ENCODE measurements at places on chromosomes 5 and 9. TPM values are rescaled to one million over a fixed set of nuclear protein-coding genes. Genes with fewer than 3 reads are reported as not detected.

DNA sequence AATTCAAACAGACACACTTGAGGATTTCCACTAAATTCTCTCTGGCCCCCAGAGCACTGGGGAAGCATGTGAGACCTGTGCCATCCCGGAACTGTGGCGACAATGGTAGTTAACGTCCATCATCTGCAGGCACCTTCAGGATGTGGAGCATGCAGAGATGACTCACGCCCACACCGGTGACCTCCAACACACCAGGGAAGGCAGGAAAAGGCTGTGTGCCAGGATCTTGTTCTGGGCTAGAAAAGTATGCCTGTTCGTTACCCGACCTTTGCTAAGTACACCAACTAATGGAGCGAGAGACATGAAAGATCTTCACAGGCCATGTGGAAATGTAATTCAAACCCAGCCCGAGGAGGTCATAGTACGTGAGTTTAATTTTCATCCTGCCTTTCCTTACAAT is 208.8 kb downstream of the MELK start:
- no peak overlapping the region for H3K27ac ChIP-seq
- no peak overlapping the region for H3K4me3 ChIP-seq
- H3K36me3 ChIP-seq = no peaks in the 10 kb centered on the region

GRCh38 chr5:171597946-171598640 is 178.6 kb downstream of the FGF18 start:
- no peaks in the 10 kb centered on the region for H3K36me3 ChIP-seq
- no peak overlapping the region for H3K27ac ChIP-seq
- H3K4me3 ChIP-seq = no peak overlapping the region
- H3K4me1 ChIP-seq = no peaks in the 10 kb centered on the region
- no peak for DNase-seq

DNA sequence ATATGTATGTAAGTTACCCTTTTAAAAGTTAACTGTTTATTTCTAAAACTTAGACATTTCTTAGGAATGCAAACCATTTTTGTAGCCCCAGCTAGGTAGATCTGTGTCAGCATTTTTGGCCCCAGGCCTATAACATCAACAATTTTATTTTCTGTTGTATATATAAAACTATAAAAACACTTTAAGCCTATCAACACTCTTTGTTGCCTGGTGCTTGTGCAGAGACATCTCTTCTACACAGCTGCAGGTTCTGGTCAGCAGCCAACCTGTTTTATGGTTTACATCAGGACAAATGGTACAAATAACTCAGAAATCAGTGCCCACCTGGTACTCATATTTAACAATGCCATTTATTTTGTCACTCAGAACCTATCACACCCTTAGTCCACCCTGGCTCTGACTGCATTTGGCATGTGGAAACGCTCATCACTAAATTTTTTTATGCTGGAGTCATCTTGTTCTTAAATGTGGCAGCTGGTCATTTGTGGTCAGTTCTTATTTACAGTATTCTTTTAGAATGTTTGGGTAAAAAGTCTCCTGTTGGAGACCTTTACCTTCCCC is 173.4 kb downstream of the DNAH5 start:
- no peaks in the 10 kb centered on the region for H3K36me3 ChIP-seq
- no peaks in the 10 kb centered on the region for H3K4me1 ChIP-seq
- H3K27ac ChIP-seq = no peak overlapping the region
- DNase-seq = no peak

The SYK gene
- total RNA-seq = 8.5 TPM

DNA sequence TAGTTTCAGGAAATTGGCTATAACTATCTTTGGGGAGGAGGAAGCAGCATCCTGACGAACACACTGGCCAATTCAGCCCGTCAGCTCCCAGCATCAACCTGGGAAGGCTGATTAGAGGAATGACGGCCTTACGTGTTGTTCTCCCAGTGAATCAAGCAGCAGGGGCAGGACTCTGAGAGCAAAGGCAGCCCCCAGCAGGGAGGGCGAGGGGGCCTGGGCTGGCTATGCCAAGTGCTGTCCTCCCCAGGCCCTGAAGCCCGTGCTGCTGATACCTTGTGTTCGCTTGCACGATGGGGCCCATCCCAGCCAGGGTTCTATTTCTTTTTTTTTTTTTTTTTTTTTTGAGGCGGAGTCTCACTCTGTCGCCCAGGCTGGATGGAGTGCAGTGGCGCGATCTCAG is 254.1 kb downstream of the FSTL4 start:
- no peaks in the 10 kb centered on the region for H3K4me1 ChIP-seq
- no peaks in the 10 kb centered on the region for H3K36me3 ChIP-seq
- no peak overlapping the region for H3K27ac ChIP-seq
- no peak overlapping the region for H3K4me3 ChIP-seq

- no peak overlapping the region for H3K27ac ChIP-seq
- H3K4me3 ChIP-seq = no peak overlapping the region
- no peaks in the 10 kb centered on the region for H3K27me3 ChIP-seq
These were observed 3.0 kb upstream of the ITGA1 start for GRCh38 chr5:52784737-52785136.

GRCh38 chr5:145971108-145971507 is 34.7 kb downstream of the SH3RF2 start:
- H3K4me1 ChIP-seq = no peaks in the 10 kb centered on the region
- H3K4me3 ChIP-seq = no peak overlapping the region
- no peaks in the 10 kb centered on the region for H3K36me3 ChIP-seq

The SMIM15 gene
- 34.0 TPM for total RNA-seq

The TLX3 gene
- total RNA-seq = not detected

DNA sequence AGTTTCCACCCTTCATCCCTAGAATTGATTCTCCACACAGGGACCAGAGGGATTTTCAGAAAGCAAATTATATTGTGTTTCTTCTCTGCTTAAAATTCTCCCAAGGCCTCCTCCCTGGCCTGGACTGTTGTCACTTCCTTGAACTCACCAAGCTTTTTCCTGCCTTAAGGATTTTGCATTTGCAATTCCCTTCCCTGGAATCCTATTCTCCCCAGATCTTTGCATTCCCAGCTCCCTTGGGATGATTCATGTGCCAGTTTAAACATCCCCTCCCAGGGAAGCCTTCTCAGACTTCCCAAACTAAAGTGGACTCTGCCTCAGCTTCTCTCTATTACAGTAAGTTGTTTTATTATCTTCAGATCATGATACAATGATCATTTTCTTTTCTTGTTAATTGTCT is 35.2 kb upstream of the PDE8B start:
- DNase-seq = no peak
- no peaks in the 10 kb centered on the region for H3K36me3 ChIP-seq
- peaks cover 9% of the 10 kb centered on the region for H3K27me3 ChIP-seq
- H3K27ac ChIP-seq = no peak overlapping the region
- no peak overlapping the region for H3K4me3 ChIP-seq
- no peaks in the 10 kb centered on the region for H3K4me1 ChIP-seq

GRCh38 chr9:82154573-82154972 is 166.0 kb downstream of the SPATA31D1 start:
- no peaks in the 10 kb centered on the region for H3K4me1 ChIP-seq
- H3K36me3 ChIP-seq = no peaks in the 10 kb centered on the region
- H3K4me3 ChIP-seq = no peak overlapping the region

The ADRB2 gene
- 14.4 TPM for total RNA-seq

The CMBL gene
- 0.21 TPM for total RNA-seq

The TSLP gene
- not detected for total RNA-seq

GRCh38 chr5:6108540-6108848 is 269.9 kb downstream of the MED10 start:
- H3K4me1 ChIP-seq = no peaks in the 10 kb centered on the region
- H3K36me3 ChIP-seq = no peaks in the 10 kb centered on the region
- DNase-seq = no peak

- no peak overlapping the region for H3K4me3 ChIP-seq
- DNase-seq = no peak
- H3K27me3 ChIP-seq = no peaks in the 10 kb centered on the region
- H3K27ac ChIP-seq = no peak overlapping the region
- no peaks in the 10 kb centered on the region for H3K36me3 ChIP-seq
- H3K4me1 ChIP-seq = no peaks in the 10 kb centered on the region
These were observed 433.5 kb downstream of the DMAC1 start for GRCh38 chr9:7366121-7366520.

GRCh38 chr9:135815830-135816650 is 91.3 kb downstream of the CAMSAP1 start:
- H3K27ac ChIP-seq = no peak overlapping the region
- no peaks in the 10 kb centered on the region for H3K4me1 ChIP-seq
- no peak for DNase-seq
- no peak overlapping the region for H3K4me3 ChIP-seq

- H3K4me1 ChIP-seq = peaks cover 5% of the 10 kb centered on the region
- H3K36me3 ChIP-seq = no peaks in the 10 kb centered on the region
- no peak overlapping the region for H3K4me3 ChIP-seq
- no peaks in the 10 kb centered on the region for H3K27me3 ChIP-seq
- DNase-seq = no peak
- H3K27ac ChIP-seq = peak overlapping the region; percentile 58
These were observed 14.3 kb downstream of the CD180 start for GRCh38 chr5:67182301-67182790.

GRCh38 chr5:72477644-72478043 is 29.6 kb downstream of the ZNF366 start:
- no peaks in the 10 kb centered on the region for H3K4me1 ChIP-seq
- no peak overlapping the region for H3K4me3 ChIP-seq
- H3K36me3 ChIP-seq = no peaks in the 10 kb centered on the region
- H3K27me3 ChIP-seq = no peaks in the 10 kb centered on the region

DNA sequence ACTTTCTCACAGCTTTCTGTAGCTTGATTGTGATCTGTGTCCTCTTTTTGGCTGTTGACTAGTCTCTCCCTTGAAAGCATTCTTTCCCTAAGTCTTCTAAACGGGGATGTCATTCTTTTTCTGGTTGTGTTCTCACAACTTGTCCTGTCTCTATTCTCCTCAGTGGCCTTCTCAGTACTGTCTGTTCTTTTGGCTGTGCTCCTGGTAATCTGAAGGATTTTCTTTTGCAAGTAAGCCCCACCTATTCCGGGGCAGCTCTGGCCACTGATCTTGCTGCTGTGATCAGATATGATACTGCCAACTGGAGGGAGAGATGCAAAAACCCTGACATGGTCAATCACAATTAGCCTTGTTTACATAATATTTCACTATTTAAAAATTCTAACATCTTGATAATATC is 172.2 kb downstream of the CDC42SE2 start:
- H3K27ac ChIP-seq = peak overlapping the region; percentile 40
- no peak for DNase-seq
- H3K27me3 ChIP-seq = no peaks in the 10 kb centered on the region
- H3K36me3 ChIP-seq = peaks cover 38% of the 10 kb centered on the region
- no peaks in the 10 kb centered on the region for H3K4me1 ChIP-seq

DNA sequence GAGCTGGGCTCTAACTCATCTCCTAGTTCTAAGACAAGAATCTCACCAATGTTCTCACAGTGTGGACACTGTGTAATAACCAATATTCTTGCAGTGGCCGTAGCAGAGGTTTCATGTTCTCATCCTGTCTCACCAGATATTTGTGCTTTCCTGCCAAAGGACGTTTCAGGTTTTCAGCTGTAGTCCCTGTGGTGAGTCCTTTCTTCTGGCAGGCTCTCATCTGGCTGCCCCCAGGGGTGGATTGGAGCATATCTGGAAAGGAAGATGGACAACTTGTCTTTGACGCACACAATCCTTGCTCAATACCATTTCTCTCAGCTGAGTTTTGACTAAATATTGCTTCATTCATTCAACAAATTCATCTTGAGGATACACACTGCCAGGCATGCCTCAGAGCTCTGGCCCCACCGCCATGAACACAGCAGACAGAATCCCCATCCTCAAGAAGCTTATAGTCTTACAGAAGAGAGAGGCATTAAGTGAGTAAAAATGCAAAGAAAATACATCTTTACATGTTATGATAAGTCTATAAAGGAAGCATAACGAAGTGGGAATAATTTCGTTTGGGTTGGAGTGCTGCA is 33.8 kb upstream of the NEURL1B start:
- H3K4me1 ChIP-seq = no peaks in the 10 kb centered on the region
- no peaks in the 10 kb centered on the region for H3K27me3 ChIP-seq
- no peak overlapping the region for H3K4me3 ChIP-seq
- H3K27ac ChIP-seq = no peak overlapping the region
- H3K36me3 ChIP-seq = no peaks in the 10 kb centered on the region

GRCh38 chr5:149323210-149323609 is 22.1 kb upstream of the GRPEL2 start:
- H3K27ac ChIP-seq = no peak overlapping the region
- H3K27me3 ChIP-seq = no peaks in the 10 kb centered on the region
- DNase-seq = no peak
- no peak overlapping the region for H3K4me3 ChIP-seq
- no peaks in the 10 kb centered on the region for H3K36me3 ChIP-seq
- no peaks in the 10 kb centered on the region for H3K4me1 ChIP-seq

The PALM2AKAP2 gene
- not detected for total RNA-seq

The LCN9 gene
- total RNA-seq = not detected

The PCDHGB2 gene
- 0.38 TPM for total RNA-seq

DNA sequence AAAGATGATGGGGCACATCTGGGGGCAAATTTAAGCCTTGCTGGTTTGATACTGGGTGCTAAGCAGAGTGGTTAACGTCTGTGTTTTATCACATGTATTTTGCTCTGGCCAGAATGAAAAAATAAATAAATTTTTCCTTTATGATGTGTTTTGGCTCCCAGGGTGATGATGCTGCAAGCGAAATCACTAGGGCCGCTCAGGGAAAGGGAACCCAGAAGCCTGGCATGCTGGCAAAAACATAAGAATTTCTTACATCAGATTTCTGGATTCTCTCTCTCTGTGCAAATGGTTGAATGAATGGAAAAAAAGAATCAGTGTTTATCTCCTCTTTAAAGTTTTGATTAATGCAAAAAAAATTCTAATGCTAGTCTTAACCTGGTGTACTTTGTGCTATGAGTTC is 1975.2 kb upstream of the C9orf72 start:
- H3K27ac ChIP-seq = no peak overlapping the region
- no peaks in the 10 kb centered on the region for H3K4me1 ChIP-seq
- no peaks in the 10 kb centered on the region for H3K27me3 ChIP-seq
- no peaks in the 10 kb centered on the region for H3K36me3 ChIP-seq
- DNase-seq = no peak
- H3K4me3 ChIP-seq = no peak overlapping the region

GRCh38 chr5:73215891-73216610 is 43.1 kb downstream of the TMEM174 start:
- H3K27ac ChIP-seq = no peak overlapping the region
- H3K4me3 ChIP-seq = peak overlapping the region; percentile 20
- no peaks in the 10 kb centered on the region for H3K4me1 ChIP-seq
- peaks cover 11% of the 10 kb centered on the region for H3K27me3 ChIP-seq
- no peaks in the 10 kb centered on the region for H3K36me3 ChIP-seq

The CARD6 gene
- 4.6 TPM for total RNA-seq

The UNC5A gene
- total RNA-seq = not detected

GRCh38 chr5:19608444-19609002 is 379.5 kb downstream of the CDH18 start:
- no peak for DNase-seq
- H3K36me3 ChIP-seq = no peaks in the 10 kb centered on the region
- H3K4me3 ChIP-seq = no peak overlapping the region
- no peaks in the 10 kb centered on the region for H3K27me3 ChIP-seq
- no peaks in the 10 kb centered on the region for H3K4me1 ChIP-seq
- H3K27ac ChIP-seq = no peak overlapping the region

The SELENOP gene
- 4.8 TPM for total RNA-seq

- no peak for DNase-seq
- no peaks in the 10 kb centered on the region for H3K27me3 ChIP-seq
- H3K4me3 ChIP-seq = no peak overlapping the region
- no peaks in the 10 kb centered on the region for H3K36me3 ChIP-seq
- no peak overlapping the region for H3K27ac ChIP-seq
- H3K4me1 ChIP-seq = no peaks in the 10 kb centered on the region
These were observed 2.6 kb upstream of the TXNDC8 start for GRCh38 chr9:110340306-110340705.

All from naive thymus-derived CD4-positive, alpha-beta T cell (primary cell).